ENCODE measurements at places on chromosomes 13 and 19. TPM values are rescaled to one million over a fixed set of nuclear protein-coding genes. Genes with fewer than 3 reads are reported as not detected.
A peak's percentile ranks its signal among the peaks of the same experiment; 100 is the strongest.

- no peak for DNase-seq
These were observed 13.9 kb downstream of the RAB3D start for GRCh38 chr19:11325544-11325943.

- peak; percentile 75 for DNase-seq
These were observed 394.3 kb downstream of the FOXO1 start for GRCh38 chr13:40271931-40272775.

DNA sequence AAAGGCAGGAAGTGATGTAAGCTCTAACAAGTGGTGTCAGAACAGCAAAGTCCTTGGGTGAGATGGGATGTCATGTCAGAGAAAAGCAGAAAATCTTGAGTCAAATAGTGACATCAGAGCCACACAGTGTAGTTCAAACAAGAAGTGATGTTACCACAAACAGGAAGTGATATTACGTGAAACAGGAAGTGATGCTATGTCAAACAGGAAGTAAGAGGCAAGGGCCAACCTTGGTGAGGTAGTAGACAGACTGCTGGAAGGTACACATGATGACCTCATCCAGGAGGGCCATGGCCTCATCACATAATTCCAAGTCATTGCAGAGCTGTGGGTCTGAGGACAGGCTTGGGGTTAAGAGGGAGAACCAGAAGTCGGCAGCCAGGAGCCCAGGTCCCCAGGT, 7.0 kb upstream of the MAMSTR start:
- no peak for DNase-seq

GRCh38 chr19:11576227-11576626, 1.2 kb downstream of the ACP5 start:
- DNase-seq = no peak

GRCh38 chr13:95741584-95742563, 64.9 kb downstream of the DNAJC3 start:
- DNase-seq = no peak

DNA sequence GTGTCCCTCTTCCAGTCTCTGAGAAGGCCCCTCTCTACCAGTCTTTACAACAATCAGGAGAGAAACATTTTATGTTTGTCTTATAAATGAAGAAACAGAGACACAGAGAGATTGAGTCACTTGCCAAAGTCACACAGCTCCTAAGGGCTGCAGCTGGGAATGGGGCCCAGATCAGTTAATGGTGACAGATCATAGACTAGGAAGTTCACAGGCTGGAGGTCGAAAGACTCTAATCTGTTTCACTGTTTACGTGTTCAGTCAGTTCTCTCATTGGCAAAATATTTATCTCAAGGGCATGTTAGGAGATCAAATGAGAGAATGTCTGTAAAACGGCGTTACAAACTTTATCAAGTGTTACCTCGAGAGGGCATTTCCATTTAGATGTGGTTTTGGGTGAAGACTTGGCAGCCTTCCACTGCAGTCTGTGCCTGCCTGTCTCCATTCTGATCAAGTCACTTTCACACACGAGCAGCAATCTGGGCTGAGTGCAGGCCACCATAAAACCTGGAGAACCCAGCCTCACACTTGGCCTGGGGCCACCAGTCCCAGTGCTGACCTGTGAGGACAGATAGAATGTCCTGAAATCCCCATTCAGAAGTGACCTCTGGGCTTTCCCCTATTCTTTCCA, 65.1 kb downstream of the SIAH3 start:
- peak; percentile 46 for DNase-seq

The ATP8A2 gene
- total RNA-seq = 0.15 TPM

DNA sequence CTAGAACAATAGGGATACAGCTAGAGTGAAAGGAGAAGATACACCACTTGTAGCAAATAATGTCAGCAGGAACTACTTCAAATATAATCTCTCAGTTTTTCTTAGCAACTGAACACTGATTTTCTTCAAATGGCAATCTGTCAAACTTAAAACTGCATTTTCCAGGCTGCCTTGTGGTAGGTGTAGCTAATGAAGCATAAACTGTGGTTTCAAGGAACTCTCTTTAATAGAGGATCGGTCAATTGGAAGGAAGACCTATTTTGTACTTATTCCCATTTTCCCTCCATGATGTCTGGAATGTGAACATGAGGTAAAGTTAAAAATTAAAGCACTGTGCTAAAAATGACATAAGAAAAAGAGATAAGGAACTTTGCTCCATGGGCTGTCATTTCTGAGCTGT, 1261.9 kb downstream of the PCDH17 start:
- no peak for DNase-seq

DNA sequence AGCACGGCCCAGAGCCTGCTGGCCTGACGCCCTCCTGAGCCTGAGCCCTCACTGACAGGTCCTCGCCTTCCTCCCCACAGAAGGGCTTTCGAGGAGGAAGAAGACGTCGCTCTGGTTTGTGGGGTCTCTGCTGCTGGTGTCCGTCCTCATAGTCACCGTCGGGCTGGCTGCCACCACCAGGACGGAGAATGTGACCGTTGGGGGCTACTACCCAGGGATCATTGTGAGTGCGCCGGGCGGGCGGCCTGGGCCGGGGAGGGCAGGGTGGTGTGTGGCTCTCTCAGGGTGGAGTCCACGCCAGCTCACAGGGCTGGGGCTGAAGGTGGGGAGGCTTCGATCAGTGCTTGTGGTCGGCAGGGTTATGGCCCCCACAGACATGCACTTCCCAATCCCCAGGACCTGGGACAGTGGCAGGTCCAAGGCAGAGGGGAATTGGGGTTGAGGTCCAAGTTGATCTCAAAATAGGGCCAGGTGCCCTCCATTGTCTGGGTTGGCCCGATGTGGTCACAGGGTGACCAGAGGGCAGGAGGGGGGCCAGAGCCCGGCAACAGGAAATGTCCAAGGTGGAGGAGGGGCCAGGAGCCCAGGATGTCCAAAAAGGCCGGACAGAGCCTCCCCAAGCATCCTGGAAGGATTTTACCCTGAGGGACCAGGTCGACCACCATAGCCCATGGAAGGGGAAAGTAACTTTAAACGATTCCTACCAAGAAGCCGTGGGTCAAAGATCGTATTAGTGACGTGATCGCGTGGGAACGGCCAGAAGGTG, 7.2 kb downstream of the TMEM255B start:
- DNase-seq = no peak

The CDC37 gene
- total RNA-seq = 157 TPM

DNA sequence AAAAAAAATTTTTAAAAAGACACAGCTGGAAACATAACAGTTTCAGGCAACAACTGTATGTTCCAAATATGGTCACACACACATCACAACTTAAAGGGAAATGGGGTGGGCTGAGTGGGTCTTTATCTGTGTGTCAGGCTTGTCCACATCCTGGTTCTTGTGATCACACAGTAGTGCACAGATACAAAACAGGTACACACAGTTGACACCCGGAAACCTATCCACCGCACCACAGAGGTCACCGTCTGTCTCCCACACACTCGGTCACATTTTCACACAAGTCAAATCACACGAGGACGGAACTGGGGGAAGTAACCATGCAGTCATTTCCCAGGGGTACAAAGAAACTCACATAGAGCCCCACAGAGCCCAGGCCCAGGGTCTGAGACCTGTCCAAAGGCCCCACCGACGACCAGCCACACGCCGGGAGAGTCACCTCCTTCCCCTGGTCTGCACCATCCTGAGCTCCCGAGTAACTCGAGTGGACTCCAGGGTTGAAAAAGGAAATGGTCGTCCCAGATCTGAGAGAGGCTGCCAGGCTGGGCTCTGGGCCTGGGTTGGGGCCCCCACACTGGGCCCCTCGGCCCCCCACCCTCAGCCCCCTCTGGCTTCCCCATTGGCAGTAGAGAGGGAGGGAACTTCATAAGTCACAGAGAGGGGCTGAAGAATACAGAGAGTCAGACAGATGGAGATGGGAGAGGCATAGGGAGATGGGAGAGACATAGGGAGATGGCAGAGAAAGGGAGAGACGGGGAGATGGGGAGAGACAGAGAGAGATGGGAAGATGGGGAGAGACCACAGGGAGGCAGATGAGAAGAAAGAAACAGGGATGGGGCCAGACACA, 1.3 kb upstream of the PPAN start:
- DNase-seq = no peak

GRCh38 chr13:36089130-36089647, 42.0 kb downstream of the DCLK1 start:
- DNase-seq = no peak

DNA sequence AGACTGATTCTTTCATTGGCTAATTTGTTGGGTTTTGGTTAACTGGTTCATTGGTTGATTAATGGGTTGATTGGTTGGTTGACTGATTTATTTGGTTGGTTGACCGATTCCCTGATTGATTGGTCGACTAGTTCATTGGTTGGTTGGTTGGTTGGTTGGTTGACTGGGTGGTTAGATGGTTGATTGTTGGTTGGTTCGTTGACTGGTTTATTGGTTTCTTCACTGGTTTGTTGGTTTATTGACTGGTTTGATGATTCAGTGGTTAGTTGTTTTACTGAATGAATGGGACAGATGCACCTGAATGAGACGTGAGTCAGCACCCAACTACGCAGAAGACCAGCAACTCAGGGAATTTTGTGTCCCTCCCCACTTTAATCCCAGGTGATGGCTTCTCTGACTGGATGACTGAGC, 2.7 kb upstream of the NUP62 start:
- no peak for DNase-seq

GRCh38 chr13:99439048-99439447, 62.2 kb upstream of the TM9SF2 start:
- no peak for DNase-seq

The ZNF791 gene
- 15.5 TPM for total RNA-seq

DNA sequence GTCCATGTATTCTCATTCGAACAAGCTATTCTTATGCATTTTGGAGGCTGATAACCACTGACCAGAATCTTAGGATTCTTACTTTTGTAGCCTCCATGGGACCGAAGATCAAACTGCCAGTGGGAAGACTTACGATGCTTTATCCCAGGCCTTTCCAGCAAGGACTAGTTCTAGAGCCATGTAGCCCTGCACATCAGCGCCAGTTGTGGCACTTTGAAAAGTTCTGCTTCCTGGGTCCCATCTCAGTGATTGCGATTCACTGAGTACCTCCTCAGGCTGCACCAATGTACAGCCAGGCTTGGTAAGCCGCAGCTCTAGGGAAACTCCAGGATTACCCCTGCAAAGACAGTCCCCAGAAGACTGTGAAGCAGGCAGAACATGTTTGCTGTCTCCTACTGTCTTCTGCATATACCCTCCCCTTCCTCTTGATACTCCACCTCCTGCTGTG, 18.9 kb upstream of the ENOX1 start:
- DNase-seq = no peak

DNA sequence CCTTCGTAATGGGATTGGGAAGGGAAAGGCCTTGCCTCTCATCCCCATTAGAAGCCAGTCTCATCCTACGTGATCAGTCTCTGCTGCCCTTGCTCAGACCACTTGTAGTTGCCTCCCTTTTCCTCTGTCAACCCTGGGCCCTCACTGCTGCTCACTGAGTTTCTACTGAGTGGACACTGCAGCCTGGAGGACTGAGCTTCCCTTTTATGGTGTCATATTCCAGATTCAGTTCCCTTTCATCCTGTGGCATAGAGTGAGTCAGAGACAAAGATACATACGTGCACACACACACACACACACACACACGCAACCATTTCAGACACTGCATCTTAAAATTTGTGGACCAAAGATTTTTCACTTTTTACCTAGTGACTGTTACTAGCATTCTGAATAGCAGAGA, 56.6 kb downstream of the COG3 start:
- DNase-seq = no peak

- no peak for DNase-seq
These were observed 12.4 kb downstream of the SLC35E1 start for GRCh38 chr19:16559780-16560276.

The CGB5 gene
- total RNA-seq = not detected

DNA sequence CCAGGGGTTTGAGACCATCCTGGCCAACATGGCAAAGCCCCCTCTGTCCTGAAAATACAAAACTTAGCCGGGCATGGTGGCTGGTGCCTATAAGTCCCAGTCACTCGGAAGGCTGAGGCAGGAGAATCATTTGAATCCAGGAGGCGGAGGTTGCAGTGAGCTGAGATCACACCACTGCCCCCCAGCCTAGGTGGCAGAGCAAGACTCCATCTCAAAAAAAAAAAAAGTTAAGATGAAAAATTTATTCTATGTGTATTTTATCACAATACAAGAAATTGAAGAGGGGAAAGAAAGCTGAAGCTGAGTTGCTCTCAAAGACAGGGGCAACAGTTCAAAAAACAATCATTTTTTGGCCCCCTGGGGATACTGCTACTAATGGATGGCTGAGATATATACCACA, 31.1 kb downstream of the INSR start:
- no peak for DNase-seq

- no peak for DNase-seq
These were observed 1.1 kb downstream of the CAPS start for GRCh38 chr19:5914946-5915781.

Measured in left ventricle myocardium superior (tissue), 1 donor.